ENCODE measurements at places on chromosomes 7 and 10.

DNA sequence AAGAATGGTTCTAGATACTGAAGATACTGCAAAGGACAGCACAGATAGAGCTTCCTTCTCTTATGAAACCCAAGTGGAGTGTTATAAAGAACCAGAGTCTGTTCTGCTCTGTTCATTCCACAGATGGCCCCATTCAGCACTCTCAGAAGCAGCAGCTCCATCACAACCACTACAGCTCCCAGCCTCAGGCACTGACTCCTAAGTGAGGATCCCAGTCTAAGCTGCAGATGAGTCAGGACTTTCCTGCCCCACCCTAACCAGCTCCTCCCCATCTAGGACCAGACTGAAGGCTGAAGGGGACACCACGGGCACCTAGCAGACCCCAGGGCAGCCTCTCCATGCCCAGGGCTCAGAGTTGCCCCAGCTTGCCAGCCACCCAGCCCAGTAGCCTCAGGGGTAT, 379.8 kb downstream of the GRID1 start:
- DNase-seq, result no peak

DNA sequence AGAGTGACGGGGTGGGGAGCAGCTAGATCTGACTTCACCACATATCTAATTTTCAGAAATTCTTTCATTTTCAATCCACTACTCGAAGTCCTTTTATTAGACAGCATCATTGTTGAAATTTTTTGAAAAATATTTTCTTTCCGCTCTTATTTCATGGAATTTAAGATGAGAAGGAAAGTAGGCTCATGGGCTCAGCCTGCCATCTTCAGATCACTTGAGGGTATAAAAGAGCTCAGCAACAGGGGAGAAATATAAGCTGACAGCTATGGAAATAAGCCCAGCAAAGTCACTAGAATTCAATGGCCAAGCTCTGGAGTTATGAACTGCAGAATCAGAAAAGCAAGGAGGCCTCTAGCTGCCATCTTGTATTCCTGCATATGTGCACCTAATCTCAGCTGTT, 389.1 kb downstream of the XPNPEP1 start:
- DNase-seq, result no peak

- DNase-seq, result no peak
These were observed 6.6 kb upstream of the SGCE start for GRCh38 chr7:94662548-94662947.

GRCh38 chr10:70803775-70804420, 11.8 kb upstream of the SGPL1 start:
- DNase-seq, result peak; percentile 98

DNA sequence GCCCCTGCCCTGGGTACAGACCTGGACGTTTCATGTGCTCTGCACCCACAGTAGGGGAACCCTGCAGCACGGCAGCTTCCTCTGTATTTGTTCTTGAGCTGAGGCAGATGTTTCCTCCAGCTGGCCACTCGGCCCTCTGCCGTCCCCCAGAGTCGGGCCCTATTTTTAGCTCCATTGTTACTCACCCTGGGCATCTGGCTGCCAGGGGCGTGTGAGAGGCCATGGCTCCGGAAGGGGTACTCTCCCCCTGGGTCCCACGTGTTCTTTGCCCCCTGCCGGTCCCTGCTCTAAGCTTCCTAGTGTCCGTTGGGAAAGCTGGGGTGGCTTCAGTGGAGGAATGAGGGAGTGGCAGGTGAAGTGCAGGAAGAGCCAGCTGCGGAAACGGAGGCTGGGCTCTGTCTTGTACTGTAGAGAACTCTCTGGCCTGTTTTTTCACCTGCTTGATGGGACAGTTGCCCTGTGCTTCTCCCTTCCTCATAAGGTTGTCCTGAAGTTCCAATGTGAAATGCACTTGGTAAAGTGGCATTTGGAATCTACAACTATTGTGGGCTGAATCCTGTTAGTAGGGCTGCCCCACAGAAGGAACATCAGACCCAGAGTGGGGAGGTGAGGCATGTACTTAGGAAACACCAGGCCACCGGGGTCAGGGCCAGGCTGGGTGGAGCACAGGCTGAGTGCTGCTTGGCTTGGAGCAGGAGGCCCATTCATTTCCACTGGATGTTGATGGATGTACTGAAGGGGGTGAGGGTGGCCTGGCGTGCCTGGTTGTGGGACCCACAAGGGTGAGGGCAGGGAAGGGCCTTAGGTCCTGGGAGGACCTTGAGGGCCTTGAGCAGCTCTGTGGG, 30.6 kb downstream of the PALD1 start:
- peak; percentile 14 for DNase-seq

DNA sequence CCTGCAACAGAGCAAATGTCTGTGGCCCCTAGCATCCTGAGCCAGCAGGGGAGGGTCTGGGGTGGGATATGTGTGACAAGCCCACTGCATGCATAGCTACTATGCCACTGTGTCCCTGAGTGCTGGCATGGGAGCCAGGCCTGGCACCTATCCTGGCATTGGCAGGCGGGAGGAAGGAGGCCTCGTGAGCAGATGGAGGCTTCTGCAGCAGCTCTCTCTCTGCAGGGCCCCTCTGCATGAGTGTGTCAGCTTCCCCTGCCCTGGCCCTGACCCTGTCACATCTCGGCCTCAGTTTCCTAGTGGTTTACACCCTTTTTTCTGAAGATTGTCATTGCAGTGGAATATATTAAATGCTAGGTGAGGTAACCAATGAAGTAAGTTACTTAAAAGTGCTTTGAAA, 13.1 kb upstream of the IMPDH1 start:
- no peak for DNase-seq

- DNase-seq, result no peak
These were observed 24.1 kb downstream of the TBATA start for GRCh38 chr10:70761031-70761601.

DNA sequence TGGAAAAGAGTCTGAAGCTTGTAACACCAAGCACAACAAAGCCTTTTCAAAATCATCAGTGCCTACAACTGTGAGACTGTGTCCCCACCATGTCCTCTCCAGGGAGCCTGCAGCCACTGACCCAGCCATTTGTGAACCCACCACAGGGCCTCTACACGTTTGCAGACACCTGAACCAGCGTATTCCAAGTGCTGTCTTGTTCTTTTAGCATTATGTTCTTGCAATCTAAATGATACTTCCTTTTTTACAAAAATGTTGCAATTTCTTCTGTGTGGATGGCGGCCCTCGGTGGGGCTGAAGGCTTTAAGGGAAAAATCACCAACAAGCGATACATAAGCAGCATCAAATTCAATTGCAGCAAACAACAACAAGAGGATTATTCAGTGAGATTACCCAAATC, 403.2 kb upstream of the MGMT start:
- DNase-seq, result no peak

DNA sequence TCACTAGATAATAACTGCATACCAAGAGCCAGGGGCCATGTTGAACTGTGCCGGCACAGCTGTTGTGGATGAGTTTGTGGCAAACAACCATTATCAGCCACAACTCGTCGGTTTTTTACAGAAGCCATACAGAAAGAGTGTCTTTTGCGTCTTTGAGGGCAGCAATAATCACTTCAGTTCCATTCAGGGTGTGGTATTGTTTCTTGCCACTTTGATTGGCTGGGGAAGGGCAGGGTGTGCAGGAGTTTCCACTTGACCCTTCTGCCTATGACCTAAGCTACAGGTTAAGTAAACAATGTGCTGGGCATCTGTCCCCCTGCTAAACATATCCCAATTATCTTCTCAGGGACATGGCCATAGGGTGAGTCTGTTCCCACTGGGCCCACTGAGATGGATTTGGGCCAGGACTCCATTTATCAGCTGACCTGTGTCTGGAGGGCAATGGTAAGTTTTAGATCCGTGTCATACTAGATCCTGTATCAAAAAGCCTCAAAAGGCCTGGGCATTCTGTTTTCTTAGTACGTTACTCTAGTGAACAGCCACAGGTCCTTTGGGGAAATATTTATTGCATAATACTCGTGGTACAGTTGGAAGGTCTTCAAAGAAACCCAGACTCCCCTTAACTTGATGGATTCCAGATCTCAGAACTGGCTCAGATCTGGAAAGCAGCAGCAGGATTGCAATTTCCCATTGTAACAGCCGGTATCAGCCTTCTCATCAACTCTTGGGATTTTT, 15.9 kb downstream of the ZNF3 start:
- no peak for DNase-seq

DNA sequence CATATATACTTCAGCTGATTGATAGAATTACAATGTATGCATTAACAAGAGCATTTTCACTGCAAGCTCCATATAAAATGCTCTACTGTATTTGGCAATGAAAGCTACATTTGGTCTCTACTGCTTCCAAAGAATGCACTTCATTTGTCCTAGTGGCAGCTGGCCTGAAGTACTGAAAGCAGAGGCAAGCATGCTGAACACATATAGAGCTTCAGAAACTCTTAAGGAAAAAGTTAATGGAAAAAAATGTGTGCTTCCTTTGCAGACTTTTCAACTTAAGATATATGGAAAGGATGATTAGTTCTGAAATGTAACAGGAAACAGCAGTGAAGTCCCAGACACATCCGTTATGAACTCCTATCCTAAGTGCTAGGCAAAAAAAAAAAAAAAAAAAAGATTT, 537.1 kb upstream of the POM121L12 start:
- DNase-seq, result no peak

- DNase-seq, result no peak
These were observed 3.7 kb downstream of the SAMD8 start for GRCh38 chr10:75115137-75115536.
